T follicular helper cell (primary cell): ENCODE measurements at places on chromosomes 7 and 10.
A peak's percentile ranks its signal among the peaks of the same experiment; 100 is the strongest.

DNA sequence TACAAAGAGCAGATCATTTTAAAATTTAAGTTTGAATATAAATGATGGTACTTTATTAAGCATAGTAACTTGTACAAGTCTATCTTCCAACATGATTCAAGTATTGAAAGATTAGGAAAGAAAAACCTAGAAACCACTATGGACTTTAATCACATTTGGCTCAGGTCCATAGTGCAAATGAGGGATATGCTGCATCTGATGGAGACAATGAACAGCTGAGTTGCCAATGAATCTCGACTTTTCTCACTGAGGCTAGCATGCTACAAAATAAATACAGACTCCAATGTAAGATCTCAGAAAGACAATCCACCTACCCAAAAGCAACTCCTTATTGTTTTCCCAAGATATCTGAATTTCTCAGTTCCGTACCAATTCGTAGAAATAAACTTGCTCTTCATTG, 89.8 kb downstream of the SEMA3A start:
- DNase-seq: no peak

DNA sequence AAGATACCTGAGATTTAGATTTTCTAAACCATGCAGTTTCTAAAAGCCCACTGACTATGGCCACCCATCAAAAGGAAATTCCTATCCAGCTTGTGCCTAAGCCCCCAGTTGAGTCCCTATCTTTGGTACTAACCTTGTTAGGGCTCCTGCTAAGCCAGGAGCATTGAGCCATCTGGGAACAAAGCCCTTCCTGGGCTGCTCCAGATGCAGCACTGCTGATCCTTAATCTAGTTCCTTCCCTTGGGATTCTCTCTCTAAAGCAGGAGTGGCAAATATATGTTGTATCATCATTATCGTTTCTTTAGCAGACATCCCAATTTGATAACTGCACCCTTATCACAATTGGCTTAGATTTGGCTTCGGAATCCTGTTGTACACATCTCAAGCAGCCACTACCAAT, 24.7 kb upstream of the PDLIM1 start:
- no peak for DNase-seq

GRCh38 chr7:13850185-13850752, 139.2 kb downstream of the ETV1 start:
- DNase-seq: peak; percentile 18

DNA sequence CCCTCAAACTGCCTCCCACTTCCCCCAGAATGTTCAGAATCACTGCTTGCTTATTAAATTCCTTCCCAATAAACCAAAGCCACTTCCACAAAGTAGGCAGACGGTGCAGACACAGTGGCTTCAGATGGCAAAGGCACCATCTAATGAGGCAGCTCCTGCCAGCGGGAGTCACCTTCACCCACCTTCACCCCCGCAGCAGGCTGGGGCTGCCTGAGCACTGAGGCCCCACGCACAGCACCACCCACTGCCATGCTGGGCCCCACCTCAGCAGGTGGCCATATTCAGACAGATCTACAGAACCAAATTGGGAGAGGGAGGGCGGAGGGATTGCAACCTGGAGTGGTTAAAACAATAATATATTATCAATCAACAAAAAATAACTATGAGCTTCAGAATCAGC, 118.5 kb downstream of the GRID1 start:
- DNase-seq: no peak

- no peak for DNase-seq
These were observed 2.9 kb upstream of the TMEM72 start for GRCh38 chr10:44908066-44908749.

GRCh38 chr7:139820089-139820488, 9.0 kb upstream of the TBXAS1 start:
- DNase-seq: no peak

DNA sequence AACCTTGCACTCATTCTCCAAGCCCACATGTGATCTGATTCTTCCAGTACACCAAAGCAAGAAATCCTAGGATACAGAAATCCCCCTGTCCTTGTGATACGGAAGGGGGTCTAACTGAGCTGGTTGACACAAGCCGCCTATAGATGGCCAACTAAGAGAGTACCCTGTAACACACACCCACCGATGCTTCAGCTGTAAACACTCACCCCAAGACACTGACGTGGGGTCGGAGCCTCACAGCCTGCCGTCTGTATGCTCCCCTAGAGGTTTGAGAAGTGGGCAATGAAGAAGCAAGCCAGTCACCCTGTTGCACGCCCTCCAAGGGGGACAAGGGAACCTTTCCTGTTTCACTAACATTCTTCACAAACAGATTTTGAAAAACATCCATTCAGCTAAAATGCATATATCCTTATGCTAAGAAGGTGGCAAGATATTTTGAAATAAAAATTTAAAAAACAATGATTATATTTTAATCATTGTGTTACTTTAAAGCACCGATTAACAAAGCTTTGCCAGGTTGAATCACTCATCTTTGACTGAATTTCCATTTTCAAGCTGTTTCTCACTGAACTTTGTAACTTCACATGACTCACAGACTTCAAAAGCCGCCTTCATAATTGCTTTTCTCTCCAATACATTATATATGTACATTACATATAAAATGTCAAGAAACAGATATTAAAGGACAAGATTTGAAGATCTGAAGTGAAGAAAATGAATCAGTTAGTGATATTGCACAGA, 329.3 kb downstream of the ARL4A start:
- DNase-seq: no peak

- no peak for DNase-seq
These were observed 99.2 kb downstream of the PTPRN2 start for GRCh38 chr7:158488181-158488971.
